Epithelial cell of proximal tubule (primary cell): ENCODE measurements at places on chromosomes 1 and 21. TPM values are rescaled to one million over a fixed set of nuclear protein-coding genes. Genes with fewer than 3 reads are reported as not detected.

The APOBEC4 gene
- total RNA-seq, result not detected in 2 replicates

The SLC30A10 gene
- total RNA-seq, result 0.12 TPM in 1 of 2 replicates, not detected in the other

The CD1B gene
- not detected in 2 replicates for total RNA-seq

The TDRD5 gene
- 0.06 and 0.43 TPM in 2 replicates for total RNA-seq

The ZSCAN20 gene
- 3.1 and 4.0 TPM in 2 replicates for total RNA-seq

The USH2A gene
- not detected in 2 replicates for total RNA-seq
